ENCODE measurements at places on chromosomes 3 and 15.

DNA sequence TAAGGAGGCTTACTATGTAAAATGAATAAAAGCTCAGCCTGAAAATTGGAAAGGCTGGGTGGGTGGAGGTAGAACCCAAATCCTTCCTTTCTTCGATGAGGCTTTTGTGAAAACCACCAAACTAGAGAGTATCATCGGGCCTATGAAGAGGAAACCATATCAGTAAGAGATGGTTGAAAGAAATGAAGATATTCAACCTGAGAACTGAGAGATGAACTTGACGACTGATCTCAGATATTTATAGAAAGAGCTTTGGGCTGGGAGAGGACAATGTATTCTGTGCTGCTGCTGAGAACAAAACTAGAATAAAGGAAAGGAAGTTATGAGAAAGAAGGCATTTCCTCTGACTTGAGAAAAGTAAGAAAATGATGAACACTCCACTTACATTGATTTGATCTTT is 236.6 kb downstream of the KCNH8 start:
- DNase-seq: no peak

- no peak for DNase-seq
These were observed 124.6 kb upstream of the SGO1 start for GRCh38 chr3:20310629-20311028.

GRCh38 chr3:396293-396692 is 199.7 kb downstream of the CHL1 start:
- no peak for DNase-seq

DNA sequence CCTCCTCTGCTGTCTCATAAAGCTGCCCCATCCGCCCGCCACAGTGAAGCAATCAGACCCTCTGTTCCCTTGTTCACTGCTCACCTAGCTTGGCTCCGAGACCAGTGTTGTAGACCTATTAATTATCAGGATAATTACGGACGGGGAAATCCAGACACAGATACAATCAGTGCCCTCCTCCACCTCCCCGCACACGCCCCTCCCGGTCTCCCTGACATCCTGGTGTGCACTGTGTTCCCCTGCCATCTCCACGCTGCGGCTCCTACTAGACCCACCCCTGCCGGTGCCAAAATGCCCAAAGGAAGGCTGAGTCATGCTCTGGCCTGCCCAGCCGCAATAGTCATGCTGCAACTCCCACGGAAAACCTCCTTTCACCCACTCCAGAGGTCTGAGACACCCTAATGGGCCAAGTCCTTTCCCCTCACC is 277.3 kb upstream of the TLE3 start:
- DNase-seq: no peak

- DNase-seq: no peak
These were observed 10.7 kb downstream of the RPUSD3 start for GRCh38 chr3:9833078-9833477.

- DNase-seq: no peak
These were observed 14.6 kb downstream of the ISG20 start for GRCh38 chr15:88653200-88654064.

- no peak for DNase-seq
These were observed 657 bp downstream of the PATL2 start for GRCh38 chr15:44710236-44711095.

DNA sequence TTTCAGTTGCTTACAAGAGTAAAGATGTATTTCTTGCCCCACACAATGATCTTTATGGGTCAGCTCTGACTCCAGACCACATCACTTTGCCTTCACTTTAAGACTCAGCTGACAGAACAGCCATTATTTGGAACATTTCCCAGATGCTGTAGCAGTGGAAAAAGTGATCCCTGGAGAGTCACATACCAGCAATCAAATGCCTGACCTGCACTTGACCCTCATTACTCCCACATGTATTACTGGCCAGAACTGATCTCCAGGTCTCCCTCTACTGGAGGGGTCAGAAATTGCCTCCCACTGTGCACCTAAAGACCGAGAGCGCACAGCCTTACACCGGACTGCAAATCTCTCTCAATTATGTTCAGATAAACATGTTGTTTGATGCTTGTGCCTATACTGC is 88.6 kb upstream of the ZNF385D start:
- no peak for DNase-seq

DNA sequence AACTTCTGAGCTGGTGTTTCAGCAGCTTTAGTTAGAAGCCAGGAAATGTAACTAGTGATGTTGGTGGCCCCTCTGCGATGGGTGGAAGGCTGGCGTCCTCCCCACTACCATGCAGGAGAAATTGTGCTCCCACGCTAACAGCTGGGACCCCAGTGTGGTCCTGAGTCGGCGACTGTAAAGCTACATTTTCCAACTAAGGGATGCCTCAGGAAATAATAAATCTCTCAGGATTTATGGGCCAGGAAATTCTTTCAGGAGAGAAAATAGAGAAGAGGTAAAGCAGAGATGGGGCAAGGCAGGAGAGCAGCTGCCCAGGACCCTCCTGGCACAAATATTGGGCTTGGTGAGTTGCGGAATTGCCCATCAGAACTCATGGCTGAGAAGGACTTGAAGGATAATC is 186.9 kb downstream of the OPA1 start:
- DNase-seq: no peak
